ENCODE measurements at places on chromosomes 16 and 17. TPM values are rescaled to one million over a fixed set of nuclear protein-coding genes. Genes with fewer than 3 reads are reported as not detected.

The SAMD14 gene
- total RNA-seq = 8.4 TPM

DNA sequence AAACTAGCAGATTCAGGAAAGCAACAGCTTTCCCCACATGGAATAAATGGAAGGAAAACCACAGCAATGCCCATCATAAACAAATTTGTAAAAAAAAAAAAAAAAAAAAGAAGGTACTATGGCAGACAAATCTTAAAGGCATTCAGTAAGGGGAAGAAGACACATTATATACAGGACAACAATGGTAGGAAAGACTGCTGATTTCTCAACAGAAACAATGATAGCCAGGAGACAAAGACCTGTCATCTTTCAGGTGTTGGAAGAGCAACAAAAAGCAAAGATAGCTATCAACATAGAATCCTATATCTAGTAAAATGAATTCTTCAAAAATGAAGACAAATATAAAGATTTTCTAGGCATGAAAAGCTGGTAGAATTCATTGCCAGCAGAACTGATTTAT is 65.9 kb downstream of the KCNJ2 start:
- no peak overlapping the region for H3K27ac ChIP-seq
- peaks cover 6% of the 10 kb centered on the region for H3K4me1 ChIP-seq
- H3K36me3 ChIP-seq = no peaks in the 10 kb centered on the region
- no peak for DNase-seq
- H3K27me3 ChIP-seq = no peaks in the 10 kb centered on the region
- no peak overlapping the region for H3K4me3 ChIP-seq

DNA sequence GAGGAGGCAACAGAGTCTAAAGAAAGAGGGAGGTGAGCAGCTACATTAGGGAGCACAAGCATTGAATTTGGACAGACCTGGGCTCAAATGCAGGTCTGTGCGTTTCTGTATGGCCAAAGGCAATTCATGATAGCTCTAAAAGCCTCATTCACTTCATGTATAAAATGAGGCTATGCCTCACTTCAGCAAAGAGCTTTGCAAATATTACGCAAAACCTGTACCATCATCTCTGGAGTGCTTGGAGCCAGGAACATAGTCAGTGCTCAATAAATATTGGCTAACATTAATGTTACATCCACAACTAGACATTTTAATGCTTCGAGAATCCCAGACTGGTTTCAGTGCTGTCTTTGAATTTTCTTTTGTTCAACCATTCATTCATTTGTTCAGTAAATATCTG is 254.7 kb upstream of the CDH11 start:
- no peak for DNase-seq
- no peak overlapping the region for H3K4me3 ChIP-seq
- no peaks in the 10 kb centered on the region for H3K27me3 ChIP-seq
- no peaks in the 10 kb centered on the region for H3K4me1 ChIP-seq

The PLEKHH3 gene
- 34.2 TPM for total RNA-seq

GRCh38 chr16:11035096-11035495 is 90.7 kb downstream of the CLEC16A start:
- no peak overlapping the region for H3K4me3 ChIP-seq
- peaks cover 63% of the 10 kb centered on the region for H3K36me3 ChIP-seq
- no peak overlapping the region for H3K27ac ChIP-seq
- no peak for DNase-seq

- H3K36me3 ChIP-seq = no peaks in the 10 kb centered on the region
- no peak overlapping the region for H3K27ac ChIP-seq
- peaks cover 4% of the 10 kb centered on the region for H3K4me1 ChIP-seq
- peaks cover 11% of the 10 kb centered on the region for H3K27me3 ChIP-seq
These were observed 5.1 kb upstream of the PLXDC1 start for GRCh38 chr17:39156491-39156890.

The CDR2L gene
- 41.2 TPM for total RNA-seq

- no peak for DNase-seq
- peaks cover 50% of the 10 kb centered on the region for H3K27me3 ChIP-seq
- H3K4me3 ChIP-seq = no peak overlapping the region
- no peaks in the 10 kb centered on the region for H3K4me1 ChIP-seq
- no peaks in the 10 kb centered on the region for H3K36me3 ChIP-seq
These were observed 281.3 kb upstream of the TNRC6C start for GRCh38 chr17:77677211-77677610.

DNA sequence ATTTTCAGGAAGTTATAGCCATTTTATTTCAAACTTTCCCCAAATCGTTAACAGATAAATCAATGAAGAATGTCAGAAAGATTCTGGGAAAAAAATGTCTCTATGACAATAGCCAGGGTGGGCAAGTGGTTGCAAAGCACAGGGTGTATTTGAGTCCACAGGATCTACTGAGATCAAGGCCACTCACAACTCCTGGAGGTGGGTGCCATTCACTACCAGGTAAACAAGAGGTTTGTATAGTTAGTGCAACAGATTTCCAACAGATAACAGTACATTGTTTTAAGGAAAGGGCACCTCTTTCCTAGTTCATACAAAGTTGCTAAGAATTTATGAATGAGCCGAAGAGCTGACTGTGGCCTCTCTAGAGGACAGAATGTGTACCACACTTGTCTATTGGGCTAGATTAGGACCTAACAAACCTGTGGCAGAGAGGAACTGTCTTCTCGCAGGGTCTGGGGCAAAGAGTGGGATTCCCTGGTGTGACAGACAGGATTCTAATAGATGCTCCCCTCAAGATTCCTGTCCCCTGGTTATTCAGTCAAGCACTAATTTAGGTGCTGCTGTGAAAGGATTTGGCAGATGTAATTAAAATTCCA is 52.0 kb upstream of the ZNF629 start:
- no peaks in the 10 kb centered on the region for H3K27me3 ChIP-seq
- no peak overlapping the region for H3K27ac ChIP-seq
- no peak overlapping the region for H3K4me3 ChIP-seq
- no peaks in the 10 kb centered on the region for H3K36me3 ChIP-seq
- no peak for DNase-seq

GRCh38 chr17:67477687-67478086 is 100.6 kb downstream of the PITPNC1 start:
- no peaks in the 10 kb centered on the region for H3K27me3 ChIP-seq
- peaks cover 48% of the 10 kb centered on the region for H3K4me1 ChIP-seq
- peak overlapping the region; percentile 33 for H3K27ac ChIP-seq
- H3K4me3 ChIP-seq = no peak overlapping the region

GRCh38 chr16:14057878-14058382 is 13.2 kb upstream of the MRTFB start:
- H3K4me3 ChIP-seq = no peak overlapping the region
- no peak for DNase-seq
- H3K4me1 ChIP-seq = no peaks in the 10 kb centered on the region
- no peaks in the 10 kb centered on the region for H3K27me3 ChIP-seq
- H3K36me3 ChIP-seq = no peaks in the 10 kb centered on the region

DNA sequence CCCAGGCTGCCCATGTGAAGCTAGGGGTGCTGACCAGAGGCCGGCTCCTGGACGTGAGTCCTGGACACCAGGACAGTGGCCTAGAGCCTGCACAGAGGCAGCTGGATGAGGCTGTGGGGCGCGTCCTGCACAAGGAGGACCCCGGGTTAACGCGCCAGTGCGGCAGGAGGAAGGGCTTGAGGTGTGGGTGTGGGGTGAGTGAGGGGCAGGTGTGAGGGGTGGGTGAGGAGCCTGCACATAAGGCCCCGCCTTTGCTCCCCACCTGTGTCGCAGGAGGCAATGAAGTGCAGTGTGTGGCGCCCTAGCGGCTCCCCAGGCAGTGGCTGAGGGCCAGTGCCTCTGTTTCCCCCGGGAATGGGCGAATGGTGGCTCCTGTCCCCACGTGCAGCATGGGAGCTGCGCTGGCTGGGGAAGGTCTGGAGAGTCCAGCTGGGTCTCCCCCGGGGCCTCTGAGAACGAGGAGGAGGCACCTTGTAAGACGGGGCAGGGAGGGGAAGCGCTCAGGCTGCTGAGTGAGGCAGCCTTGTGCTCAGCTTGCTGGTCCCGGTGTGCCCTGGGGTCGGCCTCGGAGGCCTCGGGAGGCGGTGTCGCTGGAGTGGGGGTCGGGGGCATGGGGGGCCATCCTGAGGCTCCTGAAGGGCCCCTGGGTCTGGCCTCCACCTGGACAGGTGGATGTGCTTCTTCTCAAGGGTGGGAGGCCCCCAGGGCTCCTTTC is 3.2 kb downstream of the CD7 start:
- H3K36me3 ChIP-seq = no peaks in the 10 kb centered on the region
- peaks cover 22% of the 10 kb centered on the region for H3K27me3 ChIP-seq
- no peak overlapping the region for H3K4me3 ChIP-seq
- H3K4me1 ChIP-seq = peaks cover 24% of the 10 kb centered on the region
- DNase-seq = no peak

The PRR11 gene
- 3.1 TPM for total RNA-seq

The TBC1D3K gene
- not detected for total RNA-seq

GRCh38 chr17:2023692-2024571 is 1.2 kb downstream of the RTN4RL1 start:
- H3K36me3 ChIP-seq = no peaks in the 10 kb centered on the region
- H3K27ac ChIP-seq = no peak overlapping the region
- peaks cover 92% of the 10 kb centered on the region for H3K27me3 ChIP-seq

The NOD2 gene
- total RNA-seq = 3.4 TPM

GRCh38 chr16:89325861-89326471 is 108.5 kb downstream of the ZNF778 start:
- peaks cover 24% of the 10 kb centered on the region for H3K4me1 ChIP-seq
- H3K27ac ChIP-seq = peak overlapping the region; percentile 81
- H3K4me3 ChIP-seq = no peak overlapping the region
- no peaks in the 10 kb centered on the region for H3K36me3 ChIP-seq
- no peaks in the 10 kb centered on the region for H3K27me3 ChIP-seq

- no peak overlapping the region for H3K27ac ChIP-seq
- H3K36me3 ChIP-seq = peaks cover 41% of the 10 kb centered on the region
- no peaks in the 10 kb centered on the region for H3K27me3 ChIP-seq
- no peak for DNase-seq
These were observed 23.9 kb downstream of the UNK start for GRCh38 chr17:75808549-75808904.

DNA sequence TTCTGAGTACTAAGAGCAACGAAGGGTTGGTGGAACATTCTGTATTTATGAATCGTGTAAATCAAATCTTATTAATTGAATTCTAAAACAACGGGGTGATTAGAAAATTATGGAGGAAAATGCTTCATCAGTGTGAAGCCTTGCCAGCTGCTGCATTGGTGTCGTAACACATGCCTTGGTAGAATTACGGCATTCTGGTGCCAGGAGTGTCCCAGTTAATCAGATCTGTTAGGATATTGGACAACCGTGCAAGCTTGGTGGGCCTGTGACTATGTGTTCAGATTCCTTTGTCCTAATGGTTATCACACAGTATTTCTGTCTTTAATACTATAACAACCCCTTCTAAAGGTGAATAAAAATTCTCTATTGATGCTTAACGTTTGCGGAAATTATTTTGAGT is 44.2 kb upstream of the TANC2 start:
- no peaks in the 10 kb centered on the region for H3K36me3 ChIP-seq
- no peak overlapping the region for H3K4me3 ChIP-seq
- H3K27ac ChIP-seq = no peak overlapping the region
- H3K27me3 ChIP-seq = no peaks in the 10 kb centered on the region
- no peak for DNase-seq
- H3K4me1 ChIP-seq = peaks cover 2% of the 10 kb centered on the region

The LRRC46 gene
- 6.7 TPM for total RNA-seq

DNA sequence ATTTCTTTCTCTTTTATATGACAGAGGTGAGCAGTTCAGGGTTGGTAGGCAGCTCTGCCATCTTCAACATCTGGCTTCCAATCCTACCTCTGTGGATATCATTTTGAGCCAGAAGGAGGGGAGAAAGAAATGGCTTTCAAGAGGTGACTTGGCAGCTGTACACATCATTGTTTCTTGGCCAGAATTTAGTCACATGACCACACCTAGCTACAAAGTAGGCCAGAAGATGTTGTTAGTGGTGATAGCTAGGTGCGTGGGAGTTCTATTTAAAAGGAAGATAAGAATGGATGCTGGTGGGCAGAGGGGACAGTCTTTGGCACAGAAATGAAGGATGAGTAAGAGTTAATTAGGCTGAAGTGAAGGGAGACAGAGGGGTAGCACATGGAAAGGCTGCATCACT is 29.2 kb upstream of the MPHOSPH6 start:
- H3K36me3 ChIP-seq = no peaks in the 10 kb centered on the region
- peaks cover 8% of the 10 kb centered on the region for H3K4me1 ChIP-seq
- no peak overlapping the region for H3K4me3 ChIP-seq
- no peaks in the 10 kb centered on the region for H3K27me3 ChIP-seq

- no peaks in the 10 kb centered on the region for H3K36me3 ChIP-seq
- no peak for DNase-seq
- H3K4me1 ChIP-seq = no peaks in the 10 kb centered on the region
- no peak overlapping the region for H3K4me3 ChIP-seq
- no peak overlapping the region for H3K27ac ChIP-seq
These were observed 42.3 kb downstream of the TBX4 start for GRCh38 chr17:61494325-61495160.

DNA sequence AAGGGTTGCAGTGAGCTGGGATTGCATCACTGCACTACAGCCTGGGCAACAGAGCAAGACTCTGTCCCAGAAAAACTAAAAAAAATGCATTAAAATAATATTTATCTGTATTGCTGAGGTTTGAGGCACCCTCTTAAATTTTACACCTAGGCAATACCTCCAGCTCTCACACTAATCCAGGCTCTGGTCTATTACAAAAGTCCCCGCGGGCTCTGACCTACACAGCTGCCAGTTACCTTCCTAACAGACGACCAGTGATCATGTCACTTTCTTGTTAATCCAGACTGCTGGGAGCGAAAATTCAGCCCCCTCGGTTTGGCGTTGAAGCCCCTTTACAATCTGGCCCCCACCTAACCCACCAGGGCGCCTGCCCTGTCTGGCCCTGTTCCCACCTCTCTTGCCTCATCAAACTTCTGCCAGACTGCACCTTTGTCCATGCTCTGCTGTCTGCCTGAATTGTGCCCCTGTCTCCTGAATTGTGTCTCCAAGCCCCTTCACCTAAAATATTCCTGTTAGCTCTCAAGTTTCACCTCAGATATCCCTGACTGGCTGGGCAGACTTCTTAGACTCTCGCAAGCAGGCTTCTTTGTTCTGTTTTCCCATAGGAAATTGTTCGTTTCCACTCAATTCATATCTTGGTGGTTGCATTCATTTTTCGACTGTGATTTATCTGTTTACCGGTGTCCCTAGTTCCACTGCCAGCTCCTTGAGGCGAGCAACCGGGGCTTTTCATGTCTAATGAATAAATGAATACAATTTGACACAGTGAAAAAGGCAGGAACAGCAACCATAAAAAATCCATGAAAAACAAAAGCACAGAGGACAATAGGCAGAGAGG is 65.9 kb downstream of the PITPNC1 start:
- no peak overlapping the region for H3K4me3 ChIP-seq
- H3K27ac ChIP-seq = no peak overlapping the region
- H3K36me3 ChIP-seq = no peaks in the 10 kb centered on the region
- peaks cover 66% of the 10 kb centered on the region for H3K4me1 ChIP-seq
- DNase-seq = no peak

The SOX8 gene
- total RNA-seq = 0.50 TPM

The OR2C1 gene
- not detected for total RNA-seq

The C16orf95 gene
- 6.7 TPM for total RNA-seq

DNA sequence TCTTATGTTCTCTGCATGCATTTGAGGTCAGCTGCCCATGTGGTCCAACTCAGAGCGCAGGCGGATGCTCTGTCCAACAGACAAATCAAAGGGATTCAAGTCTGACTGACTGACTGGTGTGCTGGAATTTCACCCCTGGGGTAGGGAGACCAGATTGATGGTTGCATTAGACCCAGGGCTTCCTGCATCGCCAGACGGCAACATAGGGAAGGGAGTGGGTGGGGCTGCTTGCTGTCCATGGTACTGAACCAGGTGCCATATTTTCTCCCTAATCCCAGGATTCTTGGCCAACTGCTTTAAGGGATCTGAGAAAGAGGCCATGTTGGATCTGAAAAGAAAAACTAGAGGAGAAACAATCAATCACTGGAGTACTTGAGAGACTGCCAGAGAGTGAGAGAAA is 332.0 kb downstream of the XYLT1 start:
- H3K27ac ChIP-seq = no peak overlapping the region
- no peak for DNase-seq
- H3K36me3 ChIP-seq = no peaks in the 10 kb centered on the region
- no peaks in the 10 kb centered on the region for H3K27me3 ChIP-seq
- H3K4me1 ChIP-seq = no peaks in the 10 kb centered on the region

All from left lung (tissue), 14 donors.